ENCODE measurements at places on chromosomes 1 and 21.

DNA sequence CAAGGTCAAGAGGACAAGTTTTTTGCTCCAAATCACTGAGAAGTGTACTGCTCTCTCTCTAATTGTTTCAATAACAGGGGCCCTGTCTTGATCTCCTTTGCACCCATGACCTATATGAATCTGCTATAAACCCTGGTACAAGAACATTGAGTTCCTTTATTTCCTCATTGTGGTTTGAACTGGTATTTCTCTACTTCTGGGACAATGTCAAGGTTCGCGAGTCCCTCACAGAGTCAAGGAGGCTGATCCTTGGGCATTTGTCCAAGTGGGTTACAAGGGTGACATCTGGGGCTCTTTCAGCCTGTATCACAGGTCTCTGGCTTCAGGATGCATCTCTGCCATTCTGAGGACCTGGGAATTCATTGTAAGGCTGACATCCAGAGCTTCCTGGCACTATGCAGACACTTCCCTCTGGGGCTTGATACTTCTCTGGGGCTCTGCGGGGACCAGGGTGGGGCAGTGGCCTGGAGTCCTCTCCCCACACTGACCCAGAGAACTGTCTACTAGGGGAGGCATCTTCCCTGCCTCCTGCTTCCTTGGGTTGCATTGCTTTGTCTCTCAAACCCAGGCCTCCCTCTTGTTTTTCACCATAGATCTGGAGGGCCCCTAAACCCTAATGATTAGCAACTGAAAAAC, 22.5 kb upstream of the ZNF648 start:
- no peak for DNase-seq

DNA sequence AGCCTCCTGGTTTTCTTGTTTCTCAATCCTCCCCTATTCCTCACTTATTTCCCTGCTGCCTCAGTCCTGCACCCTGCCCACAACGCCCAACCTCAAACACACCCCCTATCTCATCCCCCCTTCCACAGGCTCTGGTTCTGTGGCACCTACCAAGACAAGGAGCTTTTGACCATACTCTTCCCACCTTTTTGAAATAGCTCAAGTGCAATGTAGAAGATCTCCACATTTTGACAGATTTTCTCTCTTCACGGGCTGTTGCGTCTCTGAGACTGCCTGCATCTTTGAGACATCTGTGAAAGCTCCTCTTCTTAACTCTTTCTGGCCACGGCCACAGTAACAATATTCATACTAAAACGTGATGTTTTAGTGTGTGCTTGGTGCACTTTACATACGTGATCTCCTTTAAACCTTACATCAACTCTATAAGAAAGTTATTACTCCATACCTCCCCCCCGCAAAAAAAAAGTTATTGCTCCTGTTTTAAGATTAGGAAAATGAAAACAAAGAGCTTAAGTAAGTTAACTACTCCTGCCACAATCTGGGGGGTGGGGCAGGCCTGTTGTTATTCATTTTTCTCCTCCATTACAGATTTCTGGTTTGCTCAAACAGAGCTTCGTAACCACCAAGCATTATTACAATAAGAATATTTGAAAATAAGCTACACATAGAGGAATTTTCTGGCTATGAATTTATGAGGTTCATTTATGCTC, 1.8 kb upstream of the SERBP1 start:
- DNase-seq = no peak

- no peak for DNase-seq
Observed at GRCh38 chr1:3333903-3334302, 120.6 kb upstream of the ARHGEF16 start.

DNA sequence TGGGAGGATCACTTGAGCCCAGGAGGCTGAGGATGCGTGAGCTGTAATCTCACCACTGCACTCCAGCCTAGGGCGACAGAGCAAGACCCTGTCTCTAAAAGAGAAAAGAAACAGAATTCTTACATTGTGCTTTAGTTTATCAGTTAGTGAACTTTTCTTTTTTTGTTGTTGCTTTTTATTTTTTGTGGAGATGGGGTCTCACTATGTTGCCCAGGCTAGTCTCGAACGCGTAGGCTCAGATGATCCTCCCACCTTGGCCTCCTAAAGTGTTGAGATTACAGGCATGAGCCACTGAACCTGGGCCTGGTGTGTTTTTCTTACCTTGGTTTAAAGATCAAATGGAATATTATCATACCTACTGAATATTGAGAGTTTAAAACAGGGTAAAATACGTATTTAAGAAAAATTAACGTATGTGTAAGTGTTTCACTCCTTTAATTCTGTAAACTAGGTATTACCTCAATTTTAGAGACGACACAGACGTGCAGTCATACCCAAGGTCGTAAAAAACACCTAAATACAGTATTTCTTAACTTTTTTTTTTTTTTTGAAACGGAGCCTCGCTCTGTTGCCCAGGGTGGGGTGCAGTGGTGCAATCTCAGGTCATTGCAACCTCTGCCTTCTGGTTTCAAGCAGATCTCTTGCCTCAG, 39.6 kb downstream of the KIF1B start:
- no peak for DNase-seq

GRCh38 chr1:89640440-89640839, 7.5 kb downstream of the LRRC8C start:
- no peak for DNase-seq

Data from NCI-H1105 (cell line).